ENCODE measurements at places on chromosomes 13 and 19. TPM values are rescaled to one million over a fixed set of nuclear protein-coding genes. Genes with fewer than 3 reads are reported as not detected.
A peak's percentile ranks its signal among the peaks of the same experiment; 100 is the strongest.

DNA sequence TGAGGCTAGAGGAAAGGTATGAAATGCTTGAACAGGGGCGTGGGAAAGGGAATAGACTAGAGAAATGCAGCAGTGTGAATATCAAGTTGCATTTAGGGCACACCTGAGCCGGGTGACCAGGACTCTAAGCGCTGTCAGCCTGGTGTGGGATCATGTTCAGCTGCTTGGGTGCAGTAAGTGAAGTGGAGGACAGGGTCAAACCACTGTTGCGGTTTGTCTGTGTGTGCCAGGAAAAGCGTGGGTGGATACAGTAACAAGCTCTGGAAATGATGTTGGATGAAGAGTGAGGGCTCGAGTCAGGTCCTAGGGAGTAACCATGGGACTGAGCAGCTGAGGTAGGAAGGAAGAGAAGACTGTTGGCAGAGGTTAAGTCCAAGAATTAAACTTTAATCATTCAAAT is 15.8 kb downstream of the DGKH start:
- peak; percentile 59 for DNase-seq

NALCN gene
- total RNA-seq = 3.1 TPM

DNA sequence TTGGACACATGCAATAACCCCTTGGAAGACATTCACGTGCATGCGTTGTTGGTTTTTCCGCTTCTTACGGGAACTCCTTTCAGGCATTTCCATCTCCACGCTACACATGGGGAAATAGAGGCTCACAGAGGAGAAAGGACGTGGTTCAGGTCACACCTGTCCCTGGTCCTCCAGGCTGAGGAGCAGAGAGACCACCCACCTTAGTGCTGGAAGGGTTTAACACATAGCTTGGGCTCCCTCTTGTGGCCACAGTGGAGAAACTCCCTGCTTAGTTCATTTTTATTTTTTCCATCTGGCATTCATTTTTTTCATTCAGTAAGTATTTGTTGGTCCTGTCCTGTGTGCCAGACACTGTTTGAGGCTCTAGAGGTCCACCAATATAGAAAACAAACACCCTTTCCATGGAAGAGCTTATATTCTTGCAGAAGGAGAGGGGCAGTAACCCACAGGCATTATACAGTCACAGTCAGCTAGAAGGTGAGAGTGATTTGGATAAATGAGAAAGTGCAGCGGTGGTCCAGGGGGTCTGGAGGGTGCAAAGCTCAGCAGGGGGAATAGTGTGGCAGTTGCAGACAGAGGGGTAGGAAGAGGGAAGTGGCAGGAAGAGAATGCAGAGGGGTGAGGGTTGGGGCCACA is 24.2 kb upstream of the TTYH1 start:
- DNase-seq = peak; percentile 69

GRCh38 chr13:30742901-30743300 is 7.6 kb downstream of the ALOX5AP start:
- DNase-seq = no peak

NCAN gene
- not detected for total RNA-seq

DNA sequence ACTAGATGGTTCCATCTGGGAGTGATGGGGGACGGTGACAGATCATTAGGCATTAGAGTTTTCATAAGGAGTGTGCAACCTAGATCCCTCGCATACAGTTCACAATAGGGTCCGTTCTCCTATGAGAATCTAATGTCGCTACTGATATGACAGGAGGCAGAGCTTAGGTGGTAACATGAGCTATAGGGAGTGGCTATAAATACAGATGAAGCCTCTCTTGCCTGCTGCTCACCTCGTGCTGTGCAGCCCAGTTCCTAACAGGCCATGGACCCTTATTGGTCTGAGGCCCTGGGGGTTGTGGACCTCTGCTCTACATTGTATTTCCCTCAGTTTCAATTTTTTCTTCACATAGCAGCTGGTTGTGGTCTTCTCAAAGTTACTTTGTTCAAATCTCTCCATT is 56.5 kb downstream of the CDK8 start:
- DNase-seq = no peak

- peak; percentile 33 for DNase-seq
Measured at GRCh38 chr13:76637641-76638141, 248.5 kb downstream of the KCTD12 start.

DNA sequence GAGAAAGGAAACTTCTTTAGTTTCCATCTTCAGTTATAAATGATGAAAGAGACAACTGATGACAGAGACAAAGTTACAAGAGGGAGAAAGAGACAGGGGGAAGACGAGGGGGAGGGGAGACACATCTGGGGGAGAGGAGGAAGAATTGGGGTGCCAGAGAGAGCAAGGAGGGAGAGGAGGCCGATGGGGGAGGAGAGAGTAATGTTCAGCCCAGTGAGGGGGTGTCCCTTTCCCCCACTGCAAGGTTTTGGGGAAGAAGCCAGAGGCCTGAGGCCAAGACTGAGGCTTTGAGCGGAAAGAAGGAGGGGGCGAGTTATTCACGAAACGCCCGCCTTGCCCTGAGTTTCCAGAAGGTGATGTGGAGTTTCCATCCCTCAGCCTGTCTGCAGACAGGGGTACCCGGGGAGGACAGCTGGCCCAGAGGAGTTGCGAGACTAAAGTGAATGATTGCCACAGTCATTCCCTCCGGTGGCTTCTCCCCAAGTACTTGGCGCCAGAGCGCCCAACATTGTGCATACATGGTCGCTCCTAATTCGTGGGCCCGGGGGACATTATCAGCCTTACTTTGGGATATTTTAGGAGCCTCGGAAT is 558 bp upstream of the PPAN start:
- no peak for DNase-seq

- peak; percentile 82 for DNase-seq
Measured at GRCh38 chr19:40465025-40465556, 454 bp downstream of the BLVRB start.

DNA sequence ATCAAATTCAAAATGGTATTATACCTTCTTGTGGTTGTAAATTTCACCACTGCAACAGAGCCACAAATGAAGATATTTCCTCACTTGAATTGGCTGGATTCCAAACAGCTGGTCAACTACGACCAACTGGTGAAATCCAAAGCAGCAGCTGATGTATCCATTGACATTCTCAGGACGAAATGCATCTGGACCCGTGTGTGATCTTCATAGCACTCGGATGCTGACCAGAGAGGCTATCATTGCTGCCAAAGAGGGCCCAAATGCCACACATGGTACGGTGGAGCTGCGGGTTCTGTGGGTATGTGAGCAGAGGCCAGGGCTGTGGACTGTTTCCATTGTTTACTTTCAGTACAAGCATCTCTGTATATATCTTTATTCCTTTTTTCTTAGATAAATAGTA is 25.6 kb upstream of the PCCA start:
- no peak for DNase-seq

GRCh38 chr13:48838193-48838973 is 137.3 kb upstream of the FNDC3A start:
- DNase-seq = no peak

DNA sequence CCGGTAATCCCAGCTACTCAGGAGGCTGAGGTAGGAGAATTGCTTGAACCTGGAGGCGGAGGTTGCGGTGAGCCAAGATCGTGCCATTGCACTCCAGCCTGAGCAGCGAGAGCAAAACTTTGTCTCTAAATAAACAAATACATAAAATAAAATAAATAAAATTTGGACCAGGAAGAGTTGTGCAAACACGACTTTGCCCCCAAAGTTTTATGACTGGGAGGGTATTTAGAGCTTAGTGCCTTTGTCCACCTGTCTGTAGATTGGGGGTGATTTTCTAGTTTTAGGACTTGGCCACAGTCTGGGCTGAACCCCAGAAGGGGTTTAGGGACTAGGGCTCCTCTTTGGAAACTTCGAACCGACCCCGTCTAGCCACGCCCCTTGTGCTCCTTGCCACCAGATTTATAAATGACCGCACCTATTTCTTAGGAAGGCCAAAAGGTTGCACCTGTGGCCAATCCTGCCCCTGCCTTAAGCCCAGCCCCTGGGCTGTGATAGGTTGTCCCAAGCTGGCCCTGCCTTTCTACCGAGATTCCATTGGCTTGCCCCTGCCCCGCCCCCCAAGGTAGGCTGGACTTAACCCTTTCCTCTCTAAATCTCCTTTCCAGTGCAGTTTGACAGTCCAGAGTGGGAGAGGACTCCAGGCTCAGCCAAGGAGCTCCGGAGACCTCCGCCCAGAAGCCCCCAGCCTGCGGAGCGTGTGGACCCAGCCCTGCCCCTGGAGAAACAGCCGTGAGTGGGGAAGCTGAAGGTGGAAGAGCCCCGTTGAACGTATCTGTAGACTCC is 5.3 kb downstream of the SHD start:
- no peak for DNase-seq

TGFBR3L gene
- total RNA-seq = 0.99 TPM

ANKRD24 gene
- total RNA-seq = 0.99 TPM

DNA sequence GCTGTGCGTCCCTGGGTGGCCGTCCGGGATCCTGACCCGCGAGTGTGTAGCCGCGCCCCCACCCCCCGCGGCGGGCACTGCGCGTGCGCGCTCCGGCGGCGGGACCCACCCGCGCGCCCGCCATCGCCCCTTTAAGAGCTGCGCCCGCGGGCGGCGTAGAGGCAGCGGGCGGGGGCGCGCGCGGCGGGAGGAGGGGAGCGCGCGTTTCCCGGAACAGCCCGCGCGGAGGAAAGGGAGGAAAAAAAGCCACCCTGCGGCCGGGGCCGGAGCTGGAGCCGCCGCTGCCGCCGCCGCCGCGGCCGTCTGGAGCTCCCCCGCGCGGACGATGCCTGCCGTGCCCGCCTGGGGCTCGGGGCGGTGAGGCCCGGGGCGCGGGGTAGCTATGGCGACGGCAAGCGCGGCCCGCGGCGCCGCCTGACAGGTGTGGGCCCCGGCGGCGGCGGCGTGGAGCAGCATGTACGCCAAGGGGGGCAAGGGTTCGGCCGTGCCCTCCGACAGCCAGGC is at the start of gene SSBP4:
TSS of gene SSBP4 (plus strand) at position 204 of the 504 bp plus-strand sequence. CDS start at position 455, 251 bp downstream.
- peak; percentile 66 for DNase-seq

EVI5L gene
- 22.3 TPM for total RNA-seq

DNA sequence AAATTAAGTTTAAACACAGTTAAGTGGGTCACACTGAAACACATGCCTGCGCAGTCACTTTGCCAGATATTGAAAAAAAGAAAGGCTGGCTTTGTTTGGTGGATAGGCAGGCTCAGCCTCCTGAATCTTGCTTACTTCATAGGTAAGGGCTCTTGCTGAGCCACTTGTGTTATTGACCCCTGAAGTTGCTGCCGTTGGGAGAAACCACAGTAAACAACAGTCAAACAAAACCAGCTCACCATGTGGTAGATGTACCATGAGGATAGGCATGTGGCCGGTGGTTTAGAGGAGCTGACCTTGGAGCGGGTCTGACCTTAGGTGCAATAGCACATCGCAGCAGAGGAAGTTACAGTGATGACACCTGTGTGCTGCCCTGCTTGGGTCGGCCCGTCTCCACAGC is 52.2 kb downstream of the SPATA13 start:
- no peak for DNase-seq

GRCh38 chr19:49393881-49394280 is 5.8 kb downstream of the KASH5 start:
- DNase-seq = no peak

GRCh38 chr19:12913011-12913561 is 6.0 kb downstream of the SYCE2 start:
- peak; percentile 37 for DNase-seq

ATP8A2 gene
- under 0.01 TPM for total RNA-seq

DNA sequence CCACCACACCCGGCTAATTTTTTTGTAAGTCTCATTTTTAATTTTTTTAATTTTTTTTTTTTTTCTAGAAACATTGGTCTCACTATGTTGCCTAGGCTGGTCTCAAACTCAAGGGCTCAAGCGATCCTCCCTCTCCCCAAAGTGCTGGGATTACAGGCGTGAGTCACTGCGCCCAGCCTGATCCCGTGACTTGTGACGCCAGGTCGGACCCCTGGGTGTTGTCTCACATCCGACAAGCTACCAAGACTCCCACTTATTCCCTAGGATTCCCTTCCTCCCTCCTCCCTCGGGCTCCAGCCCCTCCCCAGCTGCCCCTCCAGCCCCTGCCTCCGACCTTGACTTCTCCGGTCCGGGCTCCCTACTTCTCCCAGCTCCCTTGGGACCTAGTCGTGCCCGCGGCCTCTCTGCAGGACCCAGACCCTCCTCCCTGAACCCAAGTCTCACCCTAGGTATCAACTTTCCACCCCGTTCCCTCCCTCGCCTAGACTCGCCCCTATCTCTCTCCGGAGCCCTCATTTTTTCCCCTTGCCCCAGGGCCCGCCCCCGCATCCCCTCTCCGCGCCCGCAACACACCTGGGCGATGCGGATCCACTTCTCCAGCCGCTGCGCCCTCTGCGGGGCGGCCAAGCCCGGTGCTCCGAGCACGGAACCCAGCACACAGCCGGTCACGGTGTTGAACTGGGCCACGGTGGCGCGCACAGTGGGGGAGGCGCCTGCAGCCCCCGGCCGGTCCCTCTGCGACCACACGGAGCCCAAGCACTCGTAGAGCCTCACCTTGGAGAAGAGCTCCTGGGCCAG is 13.1 kb downstream of the RGL3 start:
- DNase-seq = no peak

SYNGR4 gene
- not detected for total RNA-seq

DNA sequence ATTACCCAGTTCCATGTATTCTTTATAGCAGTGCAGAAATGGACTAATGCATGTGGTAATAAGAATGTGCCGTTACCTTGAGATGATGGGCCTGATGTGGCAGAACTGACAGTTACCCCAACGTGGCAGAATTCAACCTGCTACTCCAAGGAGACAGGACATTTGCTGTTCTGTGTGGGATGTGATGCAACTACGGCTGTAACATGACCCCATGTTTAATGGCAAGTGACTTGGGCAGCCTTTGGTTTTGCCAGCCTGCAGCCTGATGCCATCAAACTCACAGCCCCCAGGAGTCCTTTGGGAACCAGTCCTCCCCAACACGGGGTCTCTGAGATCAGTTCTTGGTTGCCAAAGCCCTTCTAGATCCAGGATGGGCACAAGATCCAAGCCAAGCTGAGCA is 107.3 kb downstream of the ZNF557 start:
- DNase-seq = no peak

- peak; percentile 10 for DNase-seq
Measured at GRCh38 chr13:22801402-22802003, 379.3 kb upstream of the SGCG start.

DNA sequence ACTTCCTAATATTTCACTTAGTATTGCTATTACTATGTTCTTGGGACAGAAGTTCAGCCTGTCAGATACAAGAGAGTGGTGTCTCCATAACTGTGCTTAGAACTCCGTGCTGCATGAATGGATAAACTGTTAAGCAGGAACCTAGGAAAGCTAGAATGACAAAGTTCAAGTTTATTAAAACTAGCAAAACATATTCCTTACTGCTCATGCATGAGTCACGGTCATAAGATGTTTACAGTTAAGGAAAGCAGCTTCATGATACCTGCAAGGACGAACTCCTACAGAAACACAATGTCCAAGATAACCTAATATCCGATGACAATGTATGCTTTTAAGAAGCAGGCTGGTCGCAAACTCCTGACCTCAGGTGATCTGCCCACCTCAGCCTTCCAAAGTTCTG is 6.0 kb upstream of the ZNF765 start:
- DNase-seq = no peak

GRCh38 chr13:110834572-110834971 is 80.3 kb downstream of the ANKRD10 start:
- DNase-seq = no peak

GRCh38 chr13:48505597-48506091 is 27.2 kb downstream of the RCBTB2 start:
- no peak for DNase-seq

LIM2 gene
- not detected for total RNA-seq

GRCh38 chr13:45678282-45678681 is 23.8 kb upstream of the CBY2 start:
- DNase-seq = no peak

- DNase-seq = no peak
Measured at GRCh38 chr19:51093101-51093500, 10.4 kb upstream of the KLK14 start.
